Dermis lymphatic vessel endothelial cell (primary cell): ENCODE measurements at places on chromosomes 3 and 15. TPM values are rescaled to one million over a fixed set of nuclear protein-coding genes. Genes with fewer than 3 reads are reported as not detected.

Gene CDHR4
- not detected in 2 replicates for total RNA-seq

Gene OR5K2
- not detected in 2 replicates for total RNA-seq

Gene TEX9
- total RNA-seq, result 0.11 and 0.34 TPM in 2 replicates

Gene OCA2
- not detected in 2 replicates for total RNA-seq

Gene TMEM43
- total RNA-seq, result 60.2 and 69.7 TPM in 2 replicates

Gene KBTBD13
- total RNA-seq, result not detected in 2 replicates

Gene FGD5
- 110 and 111 TPM in 2 replicates for total RNA-seq

Gene CRABP1
- not detected in 2 replicates for total RNA-seq
